CD14-positive monocyte (primary cell): ENCODE measurements at places on chromosomes 3 and 15.

GRCh38 chr15:31263751-31264558 lies 62.7 kb upstream of the KLF13 start:
- peak; percentile 98 for DNase-seq
- peaks cover 96% of the 10 kb centered on the region for H3K4me1 ChIP-seq
- no peaks in the 10 kb centered on the region for H3K27me3 ChIP-seq

DNA sequence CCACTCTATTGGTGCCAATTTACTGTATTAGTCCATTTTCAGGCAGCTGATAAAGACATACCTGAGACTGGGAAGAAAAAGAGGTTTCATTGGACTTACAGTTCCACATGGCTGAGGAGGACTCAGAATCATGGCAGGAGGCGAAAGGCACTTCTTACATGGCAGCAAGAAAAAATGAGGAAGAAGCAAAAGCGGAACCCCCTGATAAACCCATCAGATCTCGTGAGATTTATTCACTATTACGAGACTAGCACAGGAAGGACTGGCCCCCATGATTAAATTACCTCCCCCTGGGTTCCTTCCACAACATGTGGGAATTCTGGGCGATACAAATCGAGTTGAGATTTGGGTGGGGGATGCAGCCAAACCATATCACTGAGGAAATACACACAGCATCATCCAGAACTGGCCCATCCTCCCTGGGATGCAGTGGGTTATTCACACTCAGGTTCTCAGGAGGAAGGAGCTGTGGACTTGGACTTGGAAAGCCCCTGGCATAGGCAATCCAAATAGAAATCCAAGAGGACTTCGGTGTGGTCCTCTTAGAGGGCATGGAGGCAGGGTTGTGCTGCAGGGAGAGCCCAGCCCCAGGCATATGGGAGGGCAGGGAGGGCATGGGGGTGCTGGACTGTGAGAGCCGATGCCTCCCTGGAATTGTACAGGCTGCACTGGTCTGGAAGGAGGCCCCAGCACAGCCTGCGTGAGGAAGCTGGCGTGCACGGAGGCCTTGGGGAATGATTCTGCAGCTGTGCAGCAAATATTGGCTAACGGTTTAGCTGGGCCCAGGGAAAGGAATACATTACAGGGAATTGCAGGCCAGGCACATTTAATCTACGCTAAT lies 62.9 kb downstream of the EFCAB12 start:
- H3K27me3 ChIP-seq = no peaks in the 10 kb centered on the region
- peak overlapping the region; percentile 36 for H3K4me3 ChIP-seq
- no peak overlapping the region for H3K27ac ChIP-seq
- DNase-seq = peak; percentile 24
- peaks cover 8% of the 10 kb centered on the region for H3K4me1 ChIP-seq
- H3K36me3 ChIP-seq = no peaks in the 10 kb centered on the region

DNA sequence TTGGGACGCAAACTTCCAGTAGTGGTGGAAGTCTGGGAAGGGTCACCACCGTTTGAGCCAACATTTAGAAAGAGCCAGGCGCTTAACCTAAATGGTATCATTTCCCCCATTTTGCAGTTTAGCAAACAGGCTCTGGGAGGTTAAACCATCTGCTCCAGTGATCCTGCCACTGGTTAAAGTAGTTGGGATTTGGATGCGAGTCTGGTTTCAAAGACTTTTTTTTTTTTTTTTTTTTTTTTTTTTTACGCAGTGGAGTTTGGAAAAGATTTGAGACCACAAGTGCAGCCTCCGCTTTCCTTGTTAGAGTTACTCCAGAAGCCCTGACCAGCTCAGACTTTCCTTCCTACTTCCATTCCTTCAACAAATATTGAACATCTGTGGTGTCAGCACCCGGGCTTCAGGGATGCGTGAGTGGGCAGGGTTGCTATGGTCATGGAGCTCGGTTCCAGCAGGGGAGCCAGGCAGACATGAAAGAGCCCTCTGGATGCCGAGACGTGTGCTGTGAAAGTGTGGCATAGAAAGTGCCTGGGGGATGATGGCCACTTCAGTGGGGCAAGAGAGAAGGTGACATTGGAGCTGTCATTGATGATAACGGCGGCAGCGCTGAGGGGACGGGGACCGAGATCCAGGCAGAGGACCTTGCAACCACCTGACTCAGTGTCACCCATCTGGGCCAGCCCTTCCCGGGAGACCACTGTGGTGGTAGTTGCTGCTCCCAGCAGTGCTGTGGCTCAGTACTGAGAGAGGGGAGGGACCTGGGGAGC lies 1.1 kb upstream of the RNU6-1 start:
- peak overlapping the region; percentile 75 for H3K4me3 ChIP-seq
- H3K4me1 ChIP-seq = peaks cover 24% of the 10 kb centered on the region
- peaks cover 7% of the 10 kb centered on the region for H3K27me3 ChIP-seq

GRCh38 chr15:70835415-70835814 lies 18.5 kb downstream of the LARP6 start:
- no peak overlapping the region for H3K4me3 ChIP-seq
- no peak for DNase-seq
- H3K27me3 ChIP-seq = no peaks in the 10 kb centered on the region
- H3K27ac ChIP-seq = no peak overlapping the region

DNA sequence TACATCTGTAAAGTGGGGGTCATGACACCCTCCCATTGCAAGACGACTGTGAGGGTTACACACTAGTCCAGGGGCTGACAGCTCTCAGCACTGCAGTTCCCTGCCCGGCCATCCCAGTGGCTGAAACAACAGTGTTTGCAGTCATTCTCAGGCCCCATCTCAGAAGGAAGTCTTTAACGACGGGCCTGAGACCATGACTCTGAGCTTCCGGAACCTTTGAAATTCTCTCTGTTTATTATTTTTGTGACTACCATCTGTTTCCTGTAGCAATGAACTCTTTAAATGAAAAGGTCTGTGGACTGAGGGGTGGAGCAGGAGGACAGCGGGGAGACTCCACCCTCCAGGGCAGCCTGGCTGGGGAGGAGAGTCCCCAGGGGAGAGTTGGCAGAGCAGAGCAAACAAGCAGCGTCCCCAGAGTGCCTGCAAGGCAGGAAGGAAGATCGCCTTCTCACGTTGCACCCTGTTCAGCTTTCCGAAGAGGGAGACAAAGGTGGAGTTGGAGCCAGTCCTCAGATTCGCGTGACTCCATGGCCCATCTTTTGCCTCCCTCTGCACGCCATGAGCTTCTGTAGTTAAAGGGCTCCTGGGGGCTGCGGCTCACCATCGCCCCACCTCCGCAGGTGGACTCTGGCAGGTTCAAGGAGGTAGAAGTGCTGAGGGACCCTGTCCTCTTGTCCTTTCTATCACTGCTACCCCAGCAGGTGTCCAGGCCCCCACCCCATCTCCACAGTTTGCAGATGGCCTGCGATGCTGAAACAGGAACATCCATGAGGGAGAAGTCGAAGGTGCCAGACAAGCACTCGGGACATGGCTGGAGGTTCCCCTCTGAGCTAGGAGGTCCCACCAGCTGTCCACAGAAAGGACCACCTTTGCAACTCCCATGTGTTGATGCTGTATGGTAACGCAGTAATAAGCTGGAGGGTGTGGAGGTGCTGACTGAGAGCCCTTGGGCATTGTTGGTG lies 525.8 kb upstream of the PROK2 start:
- peaks cover 26% of the 10 kb centered on the region for H3K4me1 ChIP-seq
- no peaks in the 10 kb centered on the region for H3K36me3 ChIP-seq
- H3K27me3 ChIP-seq = no peaks in the 10 kb centered on the region
- DNase-seq = peak; percentile 71
- H3K4me3 ChIP-seq = no peak overlapping the region
- peak overlapping the region; percentile 64 for H3K27ac ChIP-seq

- H3K4me1 ChIP-seq = no peaks in the 10 kb centered on the region
- H3K27ac ChIP-seq = no peak overlapping the region
- no peak for DNase-seq
- no peak overlapping the region for H3K4me3 ChIP-seq
- H3K27me3 ChIP-seq = no peaks in the 10 kb centered on the region
- peaks cover 4% of the 10 kb centered on the region for H3K36me3 ChIP-seq
Observed at GRCh38 chr3:196772102-196772501, 32.4 kb downstream of the PAK2 start.

DNA sequence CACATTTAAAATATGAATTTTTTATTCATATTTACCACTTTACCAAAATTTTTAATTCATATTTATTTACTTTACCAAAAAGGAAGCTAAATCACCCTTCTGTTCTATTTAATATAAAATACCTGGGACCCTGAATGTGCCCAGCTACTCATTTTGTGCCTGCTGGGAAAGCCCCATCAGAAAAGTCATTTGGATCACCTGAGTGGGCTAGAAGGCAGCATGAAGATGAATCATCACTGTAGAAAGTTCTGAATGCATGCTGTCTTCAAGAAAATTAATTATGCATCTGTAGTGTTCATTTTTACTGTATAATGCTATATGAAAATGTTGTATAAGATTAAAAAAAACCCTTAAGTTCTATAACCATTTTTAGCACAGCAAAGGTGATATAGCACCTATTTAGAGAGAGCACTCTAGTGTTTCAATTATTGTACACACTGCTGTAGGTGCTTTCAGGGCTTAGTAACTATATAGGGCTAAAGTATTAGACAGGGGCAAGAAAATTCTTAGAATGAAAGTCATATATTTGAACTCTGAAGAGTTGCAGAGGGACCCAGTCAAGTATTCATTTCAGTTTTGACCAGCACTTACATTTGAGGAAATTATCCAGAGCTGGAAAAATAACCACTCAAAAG lies 175.1 kb downstream of the NFKBIZ start:
- H3K27me3 ChIP-seq = no peaks in the 10 kb centered on the region
- peak; percentile 27 for DNase-seq
- no peak overlapping the region for H3K4me3 ChIP-seq
- no peak overlapping the region for H3K27ac ChIP-seq

- no peaks in the 10 kb centered on the region for H3K27me3 ChIP-seq
- H3K4me3 ChIP-seq = no peak overlapping the region
- DNase-seq = no peak
- H3K4me1 ChIP-seq = no peaks in the 10 kb centered on the region
Observed at GRCh38 chr3:108486941-108487340, 23.5 kb downstream of the MYH15 start.

DNA sequence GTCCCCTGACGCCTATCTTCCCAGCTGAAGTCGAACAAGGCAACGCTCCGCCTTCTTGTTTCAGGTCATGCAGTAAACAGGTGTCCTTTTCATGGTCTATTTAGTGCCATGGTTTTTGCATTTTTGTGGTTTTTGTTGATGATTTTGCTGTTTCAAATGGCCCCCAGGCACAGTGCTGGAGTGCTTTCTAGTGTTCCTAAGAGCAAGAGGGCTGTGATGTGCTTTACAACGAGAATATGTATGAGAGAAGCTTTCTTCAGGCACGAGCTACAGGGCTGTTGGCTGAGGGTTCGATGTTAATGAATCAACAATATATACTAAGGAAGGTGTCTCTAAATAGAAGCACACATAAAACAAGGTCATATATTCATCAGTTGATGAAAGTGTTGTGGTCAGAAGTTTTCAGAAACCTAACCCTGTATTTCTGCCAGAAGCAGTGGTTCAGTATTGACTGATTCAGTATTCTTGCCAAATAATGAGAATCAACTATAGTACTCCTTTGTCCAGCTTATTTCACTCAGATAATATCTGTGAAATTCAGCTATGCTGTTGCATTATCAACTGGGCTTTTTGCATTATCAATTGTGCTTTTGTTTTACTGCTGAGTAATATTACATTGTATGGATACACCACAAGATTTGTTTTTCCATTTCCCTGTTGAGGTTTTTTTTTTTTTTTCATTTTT lies 18.5 kb downstream of the LIMD1 start:
- no peak overlapping the region for H3K4me3 ChIP-seq
- peaks cover 55% of the 10 kb centered on the region for H3K36me3 ChIP-seq
- H3K4me1 ChIP-seq = peaks cover 22% of the 10 kb centered on the region
- DNase-seq = no peak
- H3K27ac ChIP-seq = no peak overlapping the region

GRCh38 chr3:150922611-150923010 lies 17.4 kb upstream of the MINDY4B start:
- no peak overlapping the region for H3K27ac ChIP-seq
- H3K4me3 ChIP-seq = no peak overlapping the region
- no peak for DNase-seq
- peaks cover 7% of the 10 kb centered on the region for H3K4me1 ChIP-seq

GRCh38 chr3:160005004-160005403 lies 16.4 kb downstream of the IL12A start:
- H3K4me1 ChIP-seq = peaks cover 2% of the 10 kb centered on the region
- no peaks in the 10 kb centered on the region for H3K27me3 ChIP-seq
- H3K36me3 ChIP-seq = no peaks in the 10 kb centered on the region
- H3K27ac ChIP-seq = no peak overlapping the region

DNA sequence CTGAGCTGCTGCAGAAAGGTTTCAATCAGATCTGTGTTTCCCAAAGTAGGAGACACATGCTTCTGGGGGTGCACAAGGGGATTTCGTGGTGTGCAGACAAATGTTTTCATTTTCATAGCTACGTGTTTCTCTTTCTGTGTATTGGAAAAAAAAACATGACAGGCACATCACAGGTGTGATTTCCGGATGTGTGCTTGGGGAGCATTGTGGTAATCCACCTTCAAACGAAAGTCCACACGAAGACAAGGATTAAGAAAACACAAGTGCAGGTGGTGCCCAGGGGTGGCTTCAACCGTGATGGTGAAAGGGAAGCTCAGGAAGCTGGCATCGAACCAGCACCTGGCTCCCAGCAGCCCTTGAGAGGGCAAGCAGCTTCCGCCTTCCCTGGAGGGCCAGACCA lies 164.6 kb upstream of the LINGO1 start:
- H3K27ac ChIP-seq = no peak overlapping the region
- H3K36me3 ChIP-seq = no peaks in the 10 kb centered on the region
- no peak for DNase-seq
- H3K4me1 ChIP-seq = no peaks in the 10 kb centered on the region
- no peak overlapping the region for H3K4me3 ChIP-seq
- no peaks in the 10 kb centered on the region for H3K27me3 ChIP-seq

GRCh38 chr3:156693166-156693565 lies 18.8 kb downstream of the TIPARP start:
- H3K27ac ChIP-seq = no peak overlapping the region
- H3K27me3 ChIP-seq = no peaks in the 10 kb centered on the region
- H3K36me3 ChIP-seq = peaks cover 67% of the 10 kb centered on the region
- H3K4me3 ChIP-seq = no peak overlapping the region
- H3K4me1 ChIP-seq = no peaks in the 10 kb centered on the region
- no peak for DNase-seq

DNA sequence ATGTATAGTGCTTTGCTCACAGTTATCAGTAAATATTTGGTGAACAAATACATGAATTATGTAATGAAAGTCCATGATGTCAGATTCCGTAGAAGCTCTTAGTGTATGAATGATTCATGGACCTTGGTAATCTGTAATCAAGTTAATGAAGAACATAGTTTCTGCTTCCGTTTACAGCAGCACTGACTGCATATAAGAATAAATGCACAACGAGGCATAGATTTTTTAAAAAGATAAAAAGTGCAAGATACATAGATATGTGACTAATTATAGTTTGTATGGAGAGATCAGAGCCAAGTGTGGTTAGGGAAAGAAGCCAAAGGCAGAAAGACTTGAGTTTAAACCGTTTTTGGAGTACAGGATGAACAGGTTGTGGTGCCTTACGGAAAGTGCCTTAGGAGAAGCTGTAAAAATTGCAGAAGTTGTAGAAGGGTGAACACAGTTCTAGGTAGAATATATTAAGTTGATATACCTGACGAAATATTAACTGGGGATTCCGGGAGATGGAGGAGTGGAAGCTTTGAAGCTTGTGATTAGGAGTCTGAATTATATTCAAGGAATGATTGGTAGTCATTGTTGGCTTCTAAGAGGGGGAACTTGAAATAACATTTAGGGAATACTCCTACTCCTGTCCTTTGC lies 293.1 kb downstream of the NLGN1 start:
- H3K4me3 ChIP-seq = no peak overlapping the region
- no peaks in the 10 kb centered on the region for H3K36me3 ChIP-seq
- H3K27me3 ChIP-seq = no peaks in the 10 kb centered on the region
- DNase-seq = no peak
